ENCODE measurements at places on chromosomes 7 and 10. TPM values are rescaled to one million over a fixed set of nuclear protein-coding genes. Genes with fewer than 3 reads are reported as not detected.

The TRIM74 gene
- 0.39 TPM for total RNA-seq

The ACSM6 gene
- not detected for total RNA-seq

The LRIT1 gene
- total RNA-seq, result not detected

The GOLGA7B gene
- total RNA-seq, result 4.2 TPM

The TMEM213 gene
- not detected for total RNA-seq

The UNCX gene
- not detected for total RNA-seq

The SH2D4B gene
- total RNA-seq, result 0.13 TPM

The PAPOLB gene
- total RNA-seq, result not detected

All from A549 treated with dexamethasone at 1 μM for 4 hours (cell line).